Adipocyte (in vitro differentiated cells): ENCODE measurements at places on chromosomes 12 and 14.

DNA sequence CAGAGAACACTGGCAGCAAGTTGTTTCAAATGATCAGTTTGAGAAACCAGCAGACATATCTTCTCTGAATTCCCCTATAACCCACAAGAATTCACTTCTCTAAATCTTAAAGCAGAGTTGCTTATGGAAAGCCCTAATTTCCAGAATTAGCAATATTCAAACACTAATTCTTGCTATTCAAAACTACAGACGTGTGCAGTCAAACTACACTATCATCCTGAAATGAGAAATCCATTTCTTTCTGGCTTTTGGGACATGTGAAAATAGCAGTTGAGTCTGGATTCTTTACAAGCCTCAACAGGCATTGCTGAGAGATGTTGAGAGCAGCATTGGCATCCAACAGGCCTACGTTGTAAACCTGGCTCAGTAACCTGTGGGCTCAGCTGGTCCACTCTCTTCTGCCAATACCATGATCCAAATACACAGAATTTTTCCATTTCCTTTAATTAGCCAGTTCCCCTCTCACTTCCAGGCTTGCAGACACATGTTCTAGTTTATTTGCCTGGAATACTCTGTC is 74.6 kb upstream of the TMTC1 start:
- no peak for DNase-seq

DNA sequence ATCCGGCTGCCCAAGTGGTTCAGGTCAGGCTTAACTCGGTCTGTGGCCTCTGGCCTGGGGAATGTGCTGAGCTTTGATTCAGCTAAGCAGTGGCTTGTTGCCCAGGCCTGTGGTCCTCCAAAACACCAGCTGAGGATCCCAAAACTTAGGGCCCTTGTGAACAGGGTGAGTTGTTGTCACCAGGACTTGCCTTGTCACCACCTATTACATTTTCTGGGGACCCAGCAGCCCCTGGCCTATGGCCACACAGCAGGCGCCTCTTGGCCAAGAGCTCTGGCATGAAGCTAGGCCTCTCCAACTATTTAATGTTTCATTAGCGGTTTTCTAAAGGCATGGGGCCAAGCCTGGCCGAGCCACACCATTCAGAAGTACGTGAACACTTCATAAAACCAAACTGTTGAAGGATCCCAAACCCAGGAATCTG is 343.7 kb downstream of the CACNA1C start:
- no peak for DNase-seq

DNA sequence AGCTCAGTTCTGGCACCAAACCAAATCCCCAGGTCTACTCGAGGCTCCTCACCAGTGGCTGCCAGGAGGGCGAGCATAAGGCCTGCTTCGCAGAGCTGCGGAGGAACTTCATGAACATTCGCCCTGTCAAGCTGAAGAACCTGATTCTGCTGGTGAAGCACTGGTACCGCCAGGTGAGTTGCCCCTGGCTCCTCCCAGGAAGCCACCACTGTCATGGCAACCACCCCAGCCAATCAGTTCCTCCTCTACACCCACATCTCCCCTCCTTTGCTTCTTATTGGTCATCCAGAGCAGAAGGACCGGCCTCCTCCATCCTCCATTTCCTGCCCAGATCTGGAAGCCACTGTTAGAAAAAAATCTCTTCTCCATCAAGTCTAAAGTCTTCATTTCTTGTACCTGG is 17.2 kb upstream of the OAS2 start:
- DNase-seq: no peak

DNA sequence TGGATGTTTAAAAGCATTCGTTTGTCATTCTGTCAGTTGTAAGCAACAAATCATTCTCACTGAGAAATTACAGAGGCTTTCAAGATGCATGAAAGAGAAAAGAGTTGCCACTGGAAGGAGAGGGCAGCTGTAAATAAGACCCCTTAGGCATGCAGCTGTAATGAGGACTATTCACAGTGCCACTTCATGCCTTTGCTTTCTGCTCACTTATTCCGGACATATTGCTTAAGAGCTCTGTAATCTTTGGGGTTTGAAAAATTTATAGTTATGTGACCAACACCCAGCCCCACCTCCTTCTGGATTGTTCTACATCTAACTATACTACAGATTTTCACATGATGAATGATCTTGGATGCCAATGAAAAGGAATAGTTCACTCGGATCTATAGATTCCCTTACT is 194.8 kb upstream of the DCN start:
- peak; percentile 78 for DNase-seq

GRCh38 chr14:50656776-50657175 is 11.3 kb downstream of the SAV1 start:
- DNase-seq: no peak

DNA sequence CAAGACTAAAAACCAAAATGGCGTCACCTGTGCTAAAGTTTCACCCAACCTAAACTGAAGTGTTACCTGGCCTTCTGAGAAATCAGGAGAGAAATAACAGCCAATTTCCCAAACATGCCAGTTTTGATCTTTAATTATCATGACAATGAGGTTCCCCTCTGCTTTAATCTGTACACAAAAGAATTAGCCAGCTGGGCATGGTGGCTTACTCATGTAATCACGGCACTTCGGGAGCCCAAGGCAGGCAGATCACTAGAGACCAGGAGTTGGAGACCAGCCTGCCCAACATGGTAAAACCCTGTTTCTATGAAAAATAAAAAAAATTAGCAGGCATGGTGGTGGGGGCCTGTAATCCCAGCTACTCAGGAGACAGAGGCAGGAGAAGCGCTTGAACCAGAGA is 4.9 kb downstream of the HEATR4 start:
- no peak for DNase-seq

GRCh38 chr12:3091382-3092241 is 14.4 kb downstream of the TSPAN9 start:
- DNase-seq: no peak

GRCh38 chr12:133130808-133131128 is 341 bp downstream of the ZNF10 start:
- peak; percentile 56 for DNase-seq

- no peak for DNase-seq
Observed at GRCh38 chr14:85061256-85061655, 468.7 kb upstream of the FLRT2 start.

- no peak for DNase-seq
Observed at GRCh38 chr12:107845980-107846659, 71.6 kb downstream of the ASCL4 start.

GRCh38 chr12:6340745-6341416 is 995 bp downstream of the TNFRSF1A start:
- no peak for DNase-seq

GRCh38 chr14:50736932-50737419 is 68.9 kb upstream of the SAV1 start:
- DNase-seq: no peak

DNA sequence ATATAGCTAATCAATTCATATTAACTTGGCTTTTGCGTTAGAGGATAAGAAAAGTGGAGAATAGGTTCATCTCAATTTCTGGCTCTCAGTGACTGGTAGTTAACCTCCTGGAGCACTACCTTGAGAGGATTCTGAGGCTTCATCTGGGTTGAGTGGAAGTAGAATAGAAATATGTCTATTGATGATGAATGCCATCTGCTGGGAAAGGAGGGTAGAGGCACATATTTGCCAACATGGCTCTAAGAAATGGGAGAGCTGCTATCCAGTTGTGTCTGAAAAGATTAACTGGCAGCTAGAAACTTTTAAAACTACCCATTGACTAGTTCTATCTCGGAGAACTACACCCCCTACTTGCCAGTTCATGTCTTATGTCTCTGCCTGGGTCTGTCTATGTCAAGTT is 530.1 kb downstream of the NRXN3 start:
- DNase-seq: peak; percentile 8
